ENCODE measurements at places on chromosomes 7 and 10. TPM values are rescaled to one million over a fixed set of nuclear protein-coding genes. Genes with fewer than 3 reads are reported as not detected.

Gene HKDC1
- total RNA-seq, result 4.1 TPM

Gene UNCX
- not detected for total RNA-seq

DNA sequence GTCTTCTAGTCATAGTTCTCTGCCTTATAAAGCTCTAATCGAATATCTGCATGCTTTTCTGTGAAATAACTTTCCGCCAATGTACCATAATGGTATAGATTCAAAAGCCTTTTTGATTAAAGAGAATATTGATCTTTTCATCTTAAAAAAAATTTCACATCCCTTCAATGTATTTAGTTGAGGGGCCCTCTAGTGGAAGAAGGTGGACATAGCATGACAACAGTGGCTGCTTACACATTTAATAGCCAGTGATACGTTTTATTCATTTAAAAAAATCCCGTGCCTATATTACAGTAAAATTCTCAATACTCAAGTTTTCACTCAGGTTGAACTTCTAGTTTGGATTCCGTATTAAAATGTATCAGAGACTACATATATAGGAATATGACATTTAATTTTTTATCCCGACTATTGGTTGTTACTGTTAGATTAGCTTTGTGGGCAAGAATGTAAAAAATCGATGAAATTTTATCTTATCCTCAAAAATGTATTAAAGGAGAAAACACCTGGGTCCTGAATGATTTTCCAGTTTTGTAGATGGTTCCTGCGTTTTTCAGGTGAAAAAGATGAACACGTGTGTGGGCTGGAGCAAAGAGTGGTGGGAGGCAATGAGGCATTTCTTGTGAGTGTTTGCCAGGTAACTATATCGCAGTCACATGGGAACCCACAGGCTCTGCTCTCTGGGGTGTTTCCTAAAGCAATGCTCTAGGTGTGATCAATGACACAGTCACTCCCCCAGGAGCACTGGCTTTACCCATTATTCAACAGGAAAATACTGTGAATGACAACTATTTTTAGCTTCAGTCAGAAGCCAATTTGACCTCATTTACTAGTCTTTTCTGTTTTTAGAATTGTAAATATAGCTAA, 24.1 kb upstream of the PNLIP start:
- H3K4me1 ChIP-seq, result no peaks in the 10 kb centered on the region
- H3K36me3 ChIP-seq, result no peaks in the 10 kb centered on the region
- no peak for DNase-seq
- H3K27me3 ChIP-seq, result no peaks in the 10 kb centered on the region
- H3K4me3 ChIP-seq, result no peak overlapping the region

Gene APBB1IP
- 88.0 TPM for total RNA-seq

- H3K27ac ChIP-seq, result no peak overlapping the region
- H3K36me3 ChIP-seq, result no peaks in the 10 kb centered on the region
- H3K4me3 ChIP-seq, result no peak overlapping the region
- DNase-seq, result no peak
Observed at GRCh38 chr7:17679458-17679857, 260.8 kb downstream of the SNX13 start.

GRCh38 chr10:44906486-44906885, 4.7 kb upstream of the TMEM72 start:
- H3K4me3 ChIP-seq, result no peak overlapping the region
- no peaks in the 10 kb centered on the region for H3K4me1 ChIP-seq
- no peaks in the 10 kb centered on the region for H3K27me3 ChIP-seq
- no peak for DNase-seq
- H3K27ac ChIP-seq, result no peak overlapping the region

DNA sequence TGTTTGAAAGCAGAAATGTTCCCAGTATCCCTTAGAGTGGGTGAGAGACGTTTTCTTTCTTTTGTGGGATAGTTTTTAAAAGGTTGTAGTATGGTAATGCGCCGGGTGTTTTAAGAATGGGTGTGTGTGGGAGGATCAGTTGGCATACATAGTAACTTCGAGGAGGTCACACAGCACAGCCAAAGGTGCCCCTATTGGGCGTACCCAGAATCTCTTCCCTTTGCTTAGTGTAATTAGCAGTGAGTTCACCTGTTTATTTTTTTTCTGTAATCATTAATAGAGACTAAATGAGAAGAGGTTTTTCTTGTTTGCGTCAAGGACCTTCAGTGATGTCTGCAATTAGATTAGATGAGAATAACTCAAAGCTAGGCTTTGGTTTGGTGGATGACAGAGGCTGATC, 1.5 kb downstream of the PLEKHA8 start:
- H3K27ac ChIP-seq, result peak overlapping the region; percentile 69
- peak overlapping the region; percentile 79 for H3K4me3 ChIP-seq
- H3K36me3 ChIP-seq, result peaks cover 6% of the 10 kb centered on the region
- H3K27me3 ChIP-seq, result no peaks in the 10 kb centered on the region

DNA sequence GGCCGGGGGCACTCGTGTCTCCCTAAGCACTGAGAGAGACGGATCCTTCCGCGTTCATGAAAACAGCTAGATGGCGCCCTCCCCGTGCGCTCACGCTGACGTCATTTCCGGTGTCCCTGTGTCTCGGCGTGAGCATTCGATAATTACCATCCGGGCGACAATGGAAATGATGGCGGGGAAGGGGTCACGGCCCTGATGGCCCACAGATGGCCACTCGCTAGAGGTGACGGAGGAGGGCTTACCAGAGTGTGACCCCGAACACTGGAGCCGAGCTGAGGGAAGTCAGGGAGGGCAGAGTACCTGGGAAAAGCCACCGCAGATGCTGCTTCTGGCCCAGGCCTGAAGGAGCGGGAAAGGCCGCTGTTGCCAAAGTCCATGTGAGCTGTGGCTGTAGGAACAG, 222.9 kb downstream of the TCERG1L start:
- H3K36me3 ChIP-seq, result no peaks in the 10 kb centered on the region
- H3K4me3 ChIP-seq, result no peak overlapping the region
- no peaks in the 10 kb centered on the region for H3K27me3 ChIP-seq
- peaks cover 8% of the 10 kb centered on the region for H3K4me1 ChIP-seq
- no peak for DNase-seq
- no peak overlapping the region for H3K27ac ChIP-seq

Gene CUL1
- total RNA-seq, result 66.0 TPM

DNA sequence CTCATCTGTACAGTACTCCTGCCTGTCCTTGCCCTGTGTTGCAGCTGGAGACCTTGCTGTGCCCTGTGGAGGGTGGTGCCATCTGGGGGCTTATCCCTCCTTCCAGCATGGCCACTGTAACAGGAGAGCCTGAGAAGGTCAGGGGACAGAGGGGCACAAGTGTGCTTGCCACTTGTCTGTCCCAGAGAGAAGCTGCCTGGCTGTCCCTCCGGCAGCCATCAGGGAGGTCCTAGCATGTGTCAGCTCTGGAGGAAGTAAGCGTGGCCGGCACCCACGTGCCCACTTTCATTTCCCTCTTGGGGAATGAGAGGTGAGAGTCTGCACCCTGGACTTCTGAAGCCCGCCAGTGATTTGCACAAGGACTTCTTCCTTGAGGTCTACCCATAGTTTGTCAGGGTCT, 97.0 kb upstream of the PPIF start:
- H3K4me3 ChIP-seq, result no peak overlapping the region
- H3K36me3 ChIP-seq, result no peaks in the 10 kb centered on the region
- no peak overlapping the region for H3K27ac ChIP-seq
- H3K27me3 ChIP-seq, result no peaks in the 10 kb centered on the region
- DNase-seq, result no peak
- H3K4me1 ChIP-seq, result peaks cover 52% of the 10 kb centered on the region

Gene HOXA1
- total RNA-seq, result not detected

- H3K27me3 ChIP-seq, result no peaks in the 10 kb centered on the region
- no peaks in the 10 kb centered on the region for H3K4me1 ChIP-seq
- H3K36me3 ChIP-seq, result no peaks in the 10 kb centered on the region
- H3K27ac ChIP-seq, result no peak overlapping the region
Observed at GRCh38 chr7:135386181-135386580, 123.7 kb downstream of the CNOT4 start.

GRCh38 chr7:27921081-27921836, 181.3 kb downstream of the TAX1BP1 start:
- H3K36me3 ChIP-seq, result no peaks in the 10 kb centered on the region
- peak; percentile 50 for DNase-seq
- H3K27me3 ChIP-seq, result no peaks in the 10 kb centered on the region
- no peak overlapping the region for H3K27ac ChIP-seq
- no peaks in the 10 kb centered on the region for H3K4me1 ChIP-seq
- H3K4me3 ChIP-seq, result no peak overlapping the region

- H3K27ac ChIP-seq, result no peak overlapping the region
- no peaks in the 10 kb centered on the region for H3K4me1 ChIP-seq
Observed at GRCh38 chr10:34736976-34737771, 77.9 kb downstream of the PARD3 start.

GRCh38 chr10:329361-330099, 194.3 kb downstream of the ZMYND11 start:
- H3K4me1 ChIP-seq, result peaks cover 20% of the 10 kb centered on the region
- H3K4me3 ChIP-seq, result no peak overlapping the region
- peak overlapping the region; percentile 16 for H3K27ac ChIP-seq
- H3K27me3 ChIP-seq, result no peaks in the 10 kb centered on the region
- DNase-seq, result no peak

DNA sequence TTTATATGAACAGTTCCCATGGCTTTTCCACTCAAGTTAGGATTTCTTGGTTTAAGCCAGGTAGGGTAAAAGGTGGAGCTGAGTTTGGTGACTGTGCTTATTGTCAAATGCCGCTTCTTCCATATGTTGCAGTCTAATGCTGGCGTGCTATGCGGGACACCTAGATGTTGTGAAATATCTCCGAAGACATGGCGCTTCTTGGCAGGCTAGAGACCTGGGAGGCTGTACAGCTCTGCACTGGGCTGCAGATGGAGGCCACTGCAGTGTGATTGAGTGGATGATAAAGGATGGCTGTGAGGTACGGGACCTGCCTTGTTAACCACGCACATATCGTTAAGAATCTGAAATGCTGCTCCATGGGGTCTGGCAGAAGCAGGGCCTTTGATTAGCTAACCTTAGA, 108.4 kb downstream of the FANK1 start:
- DNase-seq, result no peak
- no peaks in the 10 kb centered on the region for H3K27me3 ChIP-seq
- no peaks in the 10 kb centered on the region for H3K36me3 ChIP-seq
- H3K4me1 ChIP-seq, result no peaks in the 10 kb centered on the region
- no peak overlapping the region for H3K27ac ChIP-seq
- no peak overlapping the region for H3K4me3 ChIP-seq

DNA sequence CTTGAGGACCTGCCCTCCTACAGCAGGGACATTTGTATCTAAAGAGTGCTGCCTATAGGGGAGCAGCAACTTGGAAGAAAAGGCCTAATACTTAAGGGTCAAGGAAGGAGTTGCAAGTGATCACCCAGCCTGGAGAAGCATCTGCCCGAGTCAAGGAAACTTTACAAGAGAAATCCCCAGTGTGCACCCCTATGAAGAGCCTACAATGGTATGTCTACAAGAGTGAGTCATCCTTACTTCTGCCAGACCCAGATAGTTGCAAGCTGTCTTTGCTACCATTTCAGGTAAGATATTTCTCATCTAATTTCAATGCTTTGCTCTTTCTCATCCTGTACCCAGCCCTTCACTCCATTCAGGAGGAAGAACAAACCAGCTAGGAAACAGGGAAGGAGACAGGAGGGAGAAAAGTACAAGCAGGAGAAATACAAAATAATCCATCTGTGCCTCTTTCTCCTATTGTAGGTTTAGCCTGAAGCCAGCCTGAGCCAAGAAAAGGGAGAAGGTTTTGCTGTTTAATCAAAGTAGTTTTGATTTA, 34.4 kb upstream of the AGR3 start:
- no peaks in the 10 kb centered on the region for H3K36me3 ChIP-seq
- no peak for DNase-seq
- H3K4me3 ChIP-seq, result no peak overlapping the region
- H3K27ac ChIP-seq, result no peak overlapping the region

Gene SERPINE1
- total RNA-seq, result 0.08 TPM

Gene PKD2L1
- not detected for total RNA-seq

- no peak for DNase-seq
- no peak overlapping the region for H3K27ac ChIP-seq
- no peaks in the 10 kb centered on the region for H3K27me3 ChIP-seq
Observed at GRCh38 chr7:112347088-112347487, 103.2 kb upstream of the IFRD1 start.

DNA sequence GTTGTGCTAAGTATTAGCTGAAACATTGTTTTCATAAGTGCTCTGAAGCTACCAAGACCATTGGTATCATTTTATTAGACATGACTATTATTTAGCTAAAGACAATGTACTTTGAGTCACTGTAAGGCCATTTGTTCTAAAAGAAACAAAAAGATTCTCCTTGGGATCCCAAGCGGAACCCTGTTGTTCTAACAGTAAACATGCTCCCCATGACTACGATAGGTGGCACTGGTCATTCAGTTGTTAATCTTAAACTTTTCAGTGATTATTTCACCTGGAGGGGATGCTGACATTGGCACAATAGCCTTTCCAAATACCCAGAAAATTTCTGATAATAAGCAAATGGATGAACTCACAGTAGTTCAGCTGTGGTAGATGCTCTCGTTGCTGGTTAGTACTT, 715.0 kb downstream of the AUTS2 start:
- no peak overlapping the region for H3K4me3 ChIP-seq
- DNase-seq, result no peak
- H3K4me1 ChIP-seq, result peaks cover 7% of the 10 kb centered on the region
- H3K27ac ChIP-seq, result no peak overlapping the region
- H3K27me3 ChIP-seq, result no peaks in the 10 kb centered on the region

DNA sequence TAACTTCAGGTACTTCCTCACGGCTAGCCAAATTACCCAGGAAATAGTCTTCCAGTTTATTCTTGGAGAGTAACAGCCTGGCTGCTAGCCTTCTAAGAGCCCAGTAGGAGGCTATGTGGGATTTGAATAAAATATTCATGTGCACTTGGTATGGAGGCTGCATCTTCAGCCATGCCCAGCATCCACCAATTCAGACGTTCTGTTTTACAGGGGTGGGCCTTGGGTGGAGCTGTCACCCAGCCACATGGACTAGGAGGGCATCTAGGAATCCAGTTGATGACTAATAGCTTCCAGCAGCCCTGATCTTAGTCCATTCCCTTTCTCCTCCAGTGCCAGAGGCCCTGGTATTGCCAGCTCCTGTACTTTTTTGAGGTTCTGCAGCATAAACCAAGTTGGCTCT, 66.3 kb upstream of the ZRANB1 start:
- H3K4me3 ChIP-seq, result no peak overlapping the region
- H3K27ac ChIP-seq, result no peak overlapping the region
- H3K27me3 ChIP-seq, result no peaks in the 10 kb centered on the region
- no peaks in the 10 kb centered on the region for H3K36me3 ChIP-seq

- H3K27me3 ChIP-seq, result no peaks in the 10 kb centered on the region
- H3K4me3 ChIP-seq, result no peak overlapping the region
Observed at GRCh38 chr10:107232013-107232412, 67.5 kb upstream of the SORCS1 start.

Gene POLR2J2
- total RNA-seq, result 21.9 TPM

- H3K27me3 ChIP-seq, result no peaks in the 10 kb centered on the region
- H3K36me3 ChIP-seq, result no peaks in the 10 kb centered on the region
- no peak for DNase-seq
- H3K27ac ChIP-seq, result no peak overlapping the region
Observed at GRCh38 chr10:15805395-15806058, 54.8 kb downstream of the MINDY3 start.

- no peak overlapping the region for H3K4me3 ChIP-seq
- peak; percentile 3 for DNase-seq
- H3K27me3 ChIP-seq, result no peaks in the 10 kb centered on the region
- no peaks in the 10 kb centered on the region for H3K36me3 ChIP-seq
Observed at GRCh38 chr7:127792528-127793342, 140.7 kb downstream of the SND1 start.

- H3K27me3 ChIP-seq, result no peaks in the 10 kb centered on the region
- no peaks in the 10 kb centered on the region for H3K4me1 ChIP-seq
- H3K27ac ChIP-seq, result no peak overlapping the region
- H3K36me3 ChIP-seq, result no peaks in the 10 kb centered on the region
Observed at GRCh38 chr10:131490991-131491594, 179.6 kb upstream of the TCERG1L start.

Gene SLC18A2
- total RNA-seq, result 1.1 TPM

- no peaks in the 10 kb centered on the region for H3K4me1 ChIP-seq
- no peaks in the 10 kb centered on the region for H3K27me3 ChIP-seq
- no peak overlapping the region for H3K27ac ChIP-seq
Observed at GRCh38 chr7:77386165-77386822, 29.9 kb downstream of the GSAP start.
